ENCODE measurements at places on chromosomes 6 and 20.

DNA sequence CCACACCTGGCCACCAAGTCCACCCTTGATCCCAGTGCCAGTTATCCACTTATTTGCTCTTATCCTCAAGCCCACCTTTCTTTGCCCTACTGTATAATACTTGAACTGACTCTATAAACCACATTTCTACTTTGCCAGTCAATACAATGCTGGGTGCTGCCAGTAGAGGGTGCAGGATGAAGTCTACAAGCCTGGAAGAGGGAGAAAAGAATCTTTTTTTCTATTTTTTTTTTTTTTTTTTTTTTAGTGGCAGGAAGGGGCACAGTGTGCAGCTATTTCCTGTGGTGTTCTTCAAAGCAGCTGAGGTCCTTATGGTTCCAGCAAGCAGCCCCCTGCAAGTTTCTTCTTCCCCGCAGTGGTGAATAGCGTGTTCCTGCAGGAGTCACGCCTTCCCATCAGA is 22.2 kb upstream of the GABRR1 start:
- no peak for DNase-seq

- DNase-seq = no peak
These were observed 681 bp downstream of the DIDO1 start for GRCh38 chr20:62925420-62926228.

GRCh38 chr6:53790886-53791285 is 3.9 kb upstream of the LRRC1 start:
- no peak for DNase-seq

GRCh38 chr6:160162030-160162566 is 40.5 kb downstream of the SLC22A1 start:
- DNase-seq = no peak

- peak; percentile 70 for DNase-seq
These were observed 288.3 kb upstream of the ZNF337 start for GRCh38 chr20:25984933-25985332.

GRCh38 chr6:154384191-154384590 is 27.6 kb upstream of the IPCEF1 start:
- DNase-seq = no peak

- DNase-seq = no peak
These were observed 48.5 kb upstream of the SSTR4 start for GRCh38 chr20:22986601-22987000.

- no peak for DNase-seq
These were observed 17.3 kb upstream of the SNRPB2 start for GRCh38 chr20:16712511-16712947.

DNA sequence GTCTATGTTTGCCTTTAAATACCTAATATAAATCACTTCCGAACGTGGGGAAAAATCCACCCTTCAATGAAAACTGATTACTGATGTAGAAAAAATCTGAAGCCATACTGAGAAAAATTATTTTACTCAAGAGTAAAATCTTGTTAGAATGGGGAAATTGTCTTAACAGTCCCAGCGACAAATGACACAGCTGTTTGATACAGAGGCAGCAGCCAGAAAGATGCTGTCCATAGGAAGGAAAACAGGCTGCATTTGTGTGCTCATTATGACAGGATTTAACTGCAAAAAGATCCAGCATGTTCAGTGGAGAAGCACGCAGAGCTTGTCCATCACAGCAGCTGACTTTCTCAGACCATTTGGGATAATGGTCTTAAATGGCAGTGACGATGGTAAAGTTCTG is 443.0 kb downstream of the TFAP2B start:
- DNase-seq = no peak

GRCh38 chr20:23092861-23093495 is 6.9 kb upstream of the CD93 start:
- DNase-seq = peak; percentile 4

DNA sequence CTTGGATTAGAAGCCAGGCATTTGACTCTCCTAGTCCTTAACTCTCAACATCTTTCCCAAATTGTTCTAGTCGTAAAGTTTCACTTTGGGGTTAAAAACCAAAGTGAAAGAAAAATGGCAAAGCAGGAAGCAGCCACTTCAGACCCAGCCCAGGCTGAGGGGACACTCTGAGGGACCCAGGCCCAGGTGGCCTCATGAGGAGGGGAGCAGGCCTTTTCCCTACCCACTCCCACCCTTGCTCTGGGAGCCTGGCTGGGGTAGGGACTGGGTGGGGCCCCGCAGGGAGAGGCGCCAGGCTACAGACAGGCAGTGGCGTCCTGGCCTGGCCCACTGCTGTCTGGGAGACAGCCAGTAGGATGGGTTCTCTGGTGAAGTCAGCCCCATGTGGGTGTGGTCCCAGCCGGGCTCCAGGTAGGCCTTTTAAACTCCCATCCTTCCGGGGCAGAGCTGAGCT is 68.7 kb upstream of the MYL9 start:
- peak; percentile 43 for DNase-seq

DNA sequence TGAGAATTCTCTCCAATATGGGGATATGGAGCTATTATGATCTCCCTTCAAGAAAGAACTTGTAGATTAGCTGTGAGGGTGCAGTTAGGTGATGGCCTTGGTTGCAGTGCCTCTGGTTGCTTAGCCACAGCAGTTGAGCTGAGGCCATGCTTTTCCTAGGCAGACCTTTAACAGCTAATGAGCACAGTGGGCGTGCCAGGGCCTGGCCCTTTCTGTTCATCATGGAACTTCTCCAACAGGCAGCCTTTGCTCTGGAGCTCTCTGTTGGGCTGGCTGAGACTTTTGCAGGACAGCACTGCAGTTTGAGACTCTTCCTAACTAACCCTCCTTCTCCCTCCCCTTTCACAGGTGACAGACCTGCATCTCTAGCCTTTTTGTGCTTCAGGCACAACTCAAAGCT is 39.7 kb upstream of the TMEM170B start:
- no peak for DNase-seq

DNA sequence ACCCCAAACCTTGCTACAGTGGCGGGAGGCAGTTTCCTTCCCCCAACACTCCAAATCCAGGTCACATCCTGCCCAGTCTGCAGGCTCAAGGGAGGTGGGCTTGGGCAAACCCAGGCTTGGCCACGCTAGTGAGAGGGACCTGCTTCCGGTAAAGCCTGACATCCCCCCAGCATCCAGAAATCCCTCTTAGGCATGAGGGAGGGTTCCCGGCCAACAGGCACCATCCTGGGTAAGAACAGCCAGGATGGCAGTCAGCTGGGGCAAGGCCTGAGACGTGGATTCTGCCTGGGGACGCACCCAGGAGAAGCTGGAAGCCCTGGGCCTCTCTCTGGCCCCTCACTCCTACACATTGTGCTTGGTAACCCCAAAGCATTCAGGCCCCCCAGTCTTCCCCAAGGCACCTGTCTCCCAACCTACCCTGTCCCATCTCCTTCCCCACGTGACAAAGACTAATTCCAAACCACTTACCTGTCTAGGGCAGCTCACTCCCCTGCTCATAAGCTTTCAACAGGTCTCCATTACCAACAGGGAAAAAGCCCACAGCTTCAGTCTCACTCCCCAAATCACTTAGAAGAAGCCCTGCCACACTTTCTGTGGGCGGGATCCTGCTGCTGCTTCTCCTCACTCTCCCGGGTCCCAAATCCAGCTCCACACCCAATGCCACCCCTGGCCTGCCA is 2.1 kb downstream of the C20orf144 start:
- DNase-seq = no peak

DNA sequence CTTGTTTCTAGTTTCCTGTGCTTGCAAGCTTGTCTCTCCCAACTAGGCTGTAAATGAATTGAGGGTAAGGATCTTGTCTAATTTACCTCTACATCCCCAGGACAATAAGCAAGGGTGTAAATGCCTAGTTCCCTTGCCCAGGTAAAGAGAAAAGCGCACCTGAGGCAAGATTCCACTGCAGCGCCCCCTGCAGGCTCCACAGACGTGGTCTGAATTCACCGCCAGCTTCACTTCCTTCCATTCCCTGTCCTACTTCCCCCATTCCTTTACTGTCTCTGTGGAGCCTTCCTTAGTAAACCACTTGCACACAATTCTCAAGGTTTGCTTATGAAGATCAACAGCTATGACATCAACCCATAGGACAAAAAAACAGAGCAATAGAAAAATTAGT is 42.3 kb downstream of the ANKEF1 start:
- no peak for DNase-seq

DNA sequence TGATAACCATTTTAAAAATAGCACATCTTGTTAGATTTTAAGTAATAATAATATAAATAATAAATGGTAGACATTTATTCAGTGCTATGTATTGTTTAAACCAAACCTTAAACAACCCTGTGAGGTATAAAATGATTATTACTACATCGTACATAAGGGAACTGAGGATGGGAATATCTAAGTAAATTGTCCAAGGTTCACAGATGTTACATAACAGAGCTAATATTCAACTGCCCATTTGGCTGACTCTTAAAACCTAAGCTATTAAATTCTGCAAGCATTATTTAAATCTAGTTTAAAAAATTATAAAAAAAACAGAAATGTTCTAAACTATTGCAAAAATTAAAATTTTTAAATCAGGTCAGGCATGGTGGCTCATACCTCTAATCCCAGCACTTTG is 175.1 kb downstream of the COL19A1 start:
- no peak for DNase-seq

GRCh38 chr20:20344476-20344875 is 23.4 kb upstream of the INSM1 start:
- no peak for DNase-seq

GRCh38 chr6:123402052-123402451 is 234.7 kb downstream of the TRDN start:
- DNase-seq = no peak

DNA sequence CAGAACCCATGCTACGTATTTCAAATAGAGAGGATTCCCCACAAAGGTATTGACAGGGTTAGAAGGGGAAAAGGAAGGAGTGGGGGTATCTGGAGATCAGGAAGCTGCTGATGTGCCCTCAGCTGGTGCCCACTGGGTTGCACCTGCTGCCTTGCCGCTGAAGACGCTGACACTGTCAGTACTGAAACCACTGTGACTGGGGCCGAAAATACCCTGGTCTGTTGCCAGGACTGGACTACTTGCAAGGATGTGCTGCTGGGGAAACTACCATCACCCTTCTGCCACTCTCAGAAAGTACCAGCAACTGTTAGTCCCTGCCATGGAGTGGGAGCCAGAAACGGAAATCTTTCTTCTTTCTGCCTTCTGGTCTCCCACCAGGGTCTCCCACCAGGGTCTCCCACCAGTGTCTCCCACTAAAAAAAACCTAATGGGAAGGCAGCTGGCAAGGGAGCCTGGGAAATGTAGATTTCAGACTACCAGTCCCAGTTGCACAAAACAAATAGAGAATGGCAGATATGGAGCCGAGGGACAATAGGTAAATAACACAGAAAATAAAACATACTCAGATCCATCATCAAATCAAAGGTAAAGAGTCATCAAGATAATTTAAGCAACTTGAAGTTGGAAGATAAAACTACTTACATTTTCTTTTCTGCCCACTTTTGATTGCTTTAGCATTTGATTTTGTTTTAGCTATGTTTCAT is 204.8 kb downstream of the TPBG start:
- DNase-seq = no peak

DNA sequence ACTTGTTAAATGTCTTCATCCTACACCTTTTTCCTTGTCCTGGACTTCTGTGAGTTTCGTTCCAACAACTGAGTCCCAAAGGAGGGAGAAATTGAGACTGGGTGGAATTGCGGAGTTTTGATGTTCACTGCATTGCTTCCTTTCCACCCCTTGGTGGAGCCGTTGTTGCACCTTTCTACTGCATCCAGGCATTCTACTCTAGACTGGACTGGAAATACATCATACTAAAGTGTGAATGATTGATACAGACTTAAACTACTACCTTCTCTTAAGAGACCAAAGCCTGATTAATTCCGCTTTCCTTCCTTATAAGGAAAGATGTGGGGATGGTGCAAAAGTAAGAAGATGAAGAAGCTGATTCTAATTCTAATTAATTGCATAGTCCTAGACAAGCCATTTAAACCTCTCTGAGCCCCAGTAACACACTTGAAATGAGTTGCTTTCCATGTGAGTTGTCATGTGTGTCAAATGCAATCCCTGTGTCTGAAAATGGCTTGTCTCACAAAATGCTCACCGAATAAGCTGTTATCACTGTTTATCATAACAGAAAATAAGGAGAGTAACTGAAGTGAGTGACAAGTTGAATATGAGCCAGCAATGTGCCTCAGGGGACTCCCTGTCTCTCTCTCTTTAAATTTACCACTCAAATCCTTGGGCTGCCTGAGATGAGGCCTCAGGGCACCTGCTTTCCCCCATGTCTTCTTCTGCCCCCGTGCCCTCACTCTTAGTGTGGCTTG is 338.3 kb upstream of the CHD6 start:
- DNase-seq = no peak

- peak; percentile 27 for DNase-seq
These were observed 4.2 kb downstream of the KCNK17 start for GRCh38 chr6:39309942-39310531.

- no peak for DNase-seq
These were observed 13.3 kb upstream of the MYT1 start for GRCh38 chr20:64150756-64151632.

GRCh38 chr6:140544431-140544830 is 1170.0 kb upstream of the CITED2 start:
- peak; percentile 62 for DNase-seq

DNA sequence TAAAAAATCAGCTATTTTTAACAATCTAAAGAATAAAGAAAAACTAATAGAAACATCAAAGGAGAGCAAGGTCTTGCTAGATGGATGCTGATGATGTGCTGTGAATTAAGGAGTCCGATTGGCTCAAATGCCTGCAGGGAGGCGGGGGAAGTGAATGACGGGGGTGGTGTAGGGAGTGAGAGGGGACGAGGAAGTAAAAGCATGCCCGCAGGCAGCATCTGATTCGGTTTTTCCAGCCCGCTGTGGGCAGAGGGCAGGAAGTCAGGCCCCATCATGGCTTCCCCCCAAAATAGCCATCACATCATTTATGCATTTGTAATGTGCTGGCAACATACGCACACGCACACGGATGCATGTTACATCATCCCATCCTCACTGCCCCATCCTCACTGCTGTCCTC is 10.3 kb downstream of the RSPO4 start:
- DNase-seq = no peak

DNA sequence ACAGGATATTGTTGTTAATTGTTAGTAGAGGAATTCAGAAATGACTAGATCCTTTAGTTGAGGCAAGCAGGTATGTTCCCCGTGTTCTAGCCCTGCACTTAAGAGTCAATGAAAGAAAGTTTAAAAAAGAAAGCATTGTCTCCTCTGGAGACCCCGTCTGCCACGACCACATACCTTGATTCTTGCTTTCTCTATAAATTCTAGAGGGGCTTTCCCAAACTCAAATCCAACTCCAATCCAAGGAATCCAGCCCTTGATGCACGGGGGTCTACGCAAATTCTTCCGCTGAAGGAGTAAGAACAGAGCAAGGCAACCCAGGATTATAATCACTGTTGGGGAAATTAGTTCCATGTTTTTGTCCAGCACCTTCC is 401 bp downstream of the CYP39A1 start:
- DNase-seq = no peak

DNA sequence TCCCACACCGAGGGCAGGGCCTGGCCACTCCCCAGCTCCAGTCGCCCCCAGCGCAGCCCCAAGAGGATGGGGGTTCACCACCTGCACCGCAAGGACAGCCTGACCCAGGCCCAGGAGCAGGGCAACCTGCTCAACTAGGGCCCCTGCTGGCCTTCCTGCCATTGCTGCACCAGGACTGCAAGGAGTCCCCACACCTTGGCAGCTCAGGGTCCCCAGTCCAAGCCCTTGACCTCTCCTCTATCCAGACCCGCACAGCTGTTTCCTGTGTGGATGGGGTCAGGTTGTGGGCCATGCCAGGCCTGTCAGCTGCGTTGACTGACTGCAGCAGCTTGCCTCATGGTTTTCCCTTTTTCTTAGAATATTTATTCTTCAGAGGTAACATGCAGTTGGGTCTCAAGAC is 4.4 kb downstream of the LRRC73 start:
- no peak for DNase-seq

GRCh38 chr20:34971561-34972235 is 16.0 kb downstream of the MYH7B start:
- DNase-seq = no peak

GRCh38 chr6:39902786-39903465 is 31.3 kb downstream of the MOCS1 start:
- DNase-seq = no peak

Measured in uterus (tissue), 4 donors.